GM23248 (cell line): ENCODE measurements at places on chromosomes 2 and 18. TPM values are rescaled to one million over a fixed set of nuclear protein-coding genes. Genes with fewer than 3 reads are reported as not detected.

The TEX44 gene
- not detected in 2 replicates for total RNA-seq

The TLX2 gene
- not detected in 2 replicates for total RNA-seq

The NEURL3 gene
- total RNA-seq = not detected in 2 replicates

The SERPINB3 gene
- not detected in 2 replicates for total RNA-seq

The SLC35F5 gene
- 129 and 146 TPM in 2 replicates for total RNA-seq

The GCA gene
- 1.6 and 3.0 TPM in 2 replicates for total RNA-seq

The INPP5D gene
- total RNA-seq = not detected in 2 replicates

The CAPN13 gene
- total RNA-seq = not detected in 2 replicates

The MDH1B gene
- 0.25 and 0.54 TPM in 2 replicates for total RNA-seq

The SP140 gene
- total RNA-seq = not detected in 2 replicates

The IL1RN gene
- 2.4 TPM in 1 of 2 replicates, not detected in the other for total RNA-seq

The DSC2 gene
- total RNA-seq = not detected in 2 replicates

The C2orf80 gene
- total RNA-seq = not detected in 2 replicates

The UGT1A7 gene
- not detected in 2 replicates for total RNA-seq

The SLC66A2 gene
- total RNA-seq = 67.0 and 85.5 TPM in 2 replicates

The MYO1B gene
- 197 and 211 TPM in 2 replicates for total RNA-seq

The EVX2 gene
- total RNA-seq = not detected in 2 replicates

The CFAP65 gene
- total RNA-seq = not detected in 2 replicates

The IL18RAP gene
- total RNA-seq = not detected in 2 replicates

The NTSR2 gene
- not detected in 2 replicates for total RNA-seq

The SLC16A14 gene
- total RNA-seq = not detected in 2 replicates

The SERPINB11 gene
- total RNA-seq = not detected in 2 replicates

The TTN gene
- not detected in 2 replicates for total RNA-seq

The ILKAP gene
- total RNA-seq = 6.3 and 11.9 TPM in 2 replicates

The ATP8B1 gene
- total RNA-seq = 43.4 and 43.9 TPM in 2 replicates

The PRKAG3 gene
- total RNA-seq = not detected in 2 replicates

The EVA1A gene
- 95.6 and 126 TPM in 2 replicates for total RNA-seq

The LYG2 gene
- total RNA-seq = not detected in 2 replicates

The XDH gene
- total RNA-seq = 1.8 and 2.4 TPM in 2 replicates

The RAB10 gene
- total RNA-seq = 86.7 and 97.4 TPM in 2 replicates

The RRM2 gene
- total RNA-seq = 17.6 and 23.5 TPM in 2 replicates

The ANKRD62 gene
- total RNA-seq = not detected in 2 replicates
